ENCODE measurements at places on chromosomes 13 and 19.

DNA sequence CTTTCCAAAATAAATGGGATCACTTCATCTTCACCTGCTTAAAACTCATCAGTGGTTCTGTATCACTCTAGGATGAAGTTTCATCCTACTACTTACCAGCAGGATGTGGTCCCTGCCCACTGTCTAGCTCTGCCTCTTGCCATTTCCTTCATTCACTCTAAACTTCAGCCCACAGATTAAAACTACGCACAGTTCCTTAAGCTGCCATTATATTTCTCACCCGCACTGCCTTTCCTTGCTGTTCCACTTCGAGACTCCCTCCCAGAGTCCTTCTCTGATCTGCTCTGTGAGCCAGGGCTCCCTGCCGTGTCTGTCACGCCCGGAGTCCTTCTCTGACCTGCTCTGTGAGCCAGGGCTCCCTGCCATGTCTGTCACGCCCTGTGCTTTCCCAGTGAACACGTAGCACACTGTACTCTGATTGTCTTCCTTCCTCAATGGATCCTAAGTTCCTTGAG lies 52.0 kb upstream of the NPAS1 start:
- DNase-seq: no peak

DNA sequence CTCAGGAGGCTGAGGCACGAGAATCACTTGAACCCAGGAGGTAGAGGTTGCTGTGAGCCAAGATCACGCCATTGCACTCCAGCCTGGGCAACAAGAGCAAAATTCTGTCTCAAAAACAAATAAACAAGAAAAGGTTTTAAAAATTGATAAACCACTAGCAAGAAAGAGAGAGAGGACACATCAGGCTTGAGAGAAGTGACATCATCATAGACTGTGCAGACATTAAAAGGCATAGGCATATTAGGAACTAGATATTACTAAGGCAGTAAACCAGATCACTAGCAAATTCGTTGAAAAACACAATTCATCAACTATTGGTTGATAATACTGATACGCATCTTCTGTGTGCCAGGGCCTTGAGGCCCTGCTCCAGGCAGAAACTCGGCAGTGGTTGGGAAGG lies 7.7 kb downstream of the A1BG start:
- no peak for DNase-seq

GRCh38 chr19:4088975-4089374 lies 22.3 kb upstream of the ZBTB7A start:
- DNase-seq: peak; percentile 61

GRCh38 chr13:94525781-94526180 lies 46.3 kb upstream of the DCT start:
- no peak for DNase-seq

- DNase-seq: no peak
These were observed 40.9 kb downstream of the DEDD2 start for GRCh38 chr19:42176649-42176989.

GRCh38 chr13:27607125-27607524 lies 13.2 kb downstream of the LNX2 start:
- no peak for DNase-seq

DNA sequence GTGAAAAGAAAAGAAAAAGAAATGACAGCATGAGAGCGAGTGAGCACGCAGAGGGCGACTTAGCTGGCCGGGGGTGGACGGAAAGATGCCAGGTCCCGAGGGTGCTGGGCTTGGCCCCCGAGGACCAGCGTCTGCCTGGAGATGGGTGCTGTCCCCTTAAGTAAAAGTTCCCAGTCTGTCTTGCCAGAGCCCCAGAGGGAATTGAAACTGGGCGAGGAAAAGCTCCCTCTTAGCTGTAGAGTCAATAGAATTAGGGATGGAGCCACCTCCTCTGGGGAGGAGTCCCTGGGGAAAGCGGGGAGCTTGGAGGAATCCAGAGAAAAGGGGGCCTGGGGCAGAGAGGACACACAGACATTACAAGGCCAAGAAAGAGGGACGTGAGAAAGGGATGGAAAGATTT lies 13.3 kb downstream of the BCAM start:
- no peak for DNase-seq

DNA sequence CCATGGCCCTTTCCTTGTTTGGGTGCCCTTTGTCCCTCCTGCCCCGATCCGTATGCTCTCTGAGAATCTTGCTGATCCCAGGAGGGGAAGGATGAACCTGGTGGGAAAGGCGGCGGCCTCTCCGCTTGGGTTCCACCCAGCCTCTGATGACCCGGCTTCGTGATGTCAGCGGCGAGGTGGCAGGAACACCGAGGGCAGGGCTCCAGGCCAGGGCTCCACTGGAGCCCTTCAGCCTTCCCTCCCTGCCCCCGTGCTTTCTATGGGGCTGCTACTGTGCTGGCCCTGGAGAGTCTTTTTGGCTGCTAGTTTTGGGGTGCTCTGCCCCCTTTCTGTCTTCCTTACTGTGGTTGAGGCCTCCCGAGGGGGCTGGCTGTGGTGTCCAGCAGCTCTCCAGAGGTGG lies 11.9 kb upstream of the LIN7B start:
- no peak for DNase-seq

GRCh38 chr19:15101479-15102082 lies 5.6 kb upstream of the SYDE1 start:
- peak; percentile 3 for DNase-seq

Measured in stimulated activated naive CD4-positive, alpha-beta T cell (primary cell).